ENCODE measurements at places on chromosomes 2 and 18. TPM values are rescaled to one million over a fixed set of nuclear protein-coding genes. Genes with fewer than 3 reads are reported as not detected.

DIS3L2 gene
- 27.8 TPM for total RNA-seq

RANBP2 gene
- 74.9 TPM for total RNA-seq

CENPA gene
- total RNA-seq, result 23.6 TPM

RIT2 gene
- total RNA-seq, result not detected

COL4A4 gene
- not detected for total RNA-seq
